ENCODE measurements at places on chromosomes 7 and 10.

DNA sequence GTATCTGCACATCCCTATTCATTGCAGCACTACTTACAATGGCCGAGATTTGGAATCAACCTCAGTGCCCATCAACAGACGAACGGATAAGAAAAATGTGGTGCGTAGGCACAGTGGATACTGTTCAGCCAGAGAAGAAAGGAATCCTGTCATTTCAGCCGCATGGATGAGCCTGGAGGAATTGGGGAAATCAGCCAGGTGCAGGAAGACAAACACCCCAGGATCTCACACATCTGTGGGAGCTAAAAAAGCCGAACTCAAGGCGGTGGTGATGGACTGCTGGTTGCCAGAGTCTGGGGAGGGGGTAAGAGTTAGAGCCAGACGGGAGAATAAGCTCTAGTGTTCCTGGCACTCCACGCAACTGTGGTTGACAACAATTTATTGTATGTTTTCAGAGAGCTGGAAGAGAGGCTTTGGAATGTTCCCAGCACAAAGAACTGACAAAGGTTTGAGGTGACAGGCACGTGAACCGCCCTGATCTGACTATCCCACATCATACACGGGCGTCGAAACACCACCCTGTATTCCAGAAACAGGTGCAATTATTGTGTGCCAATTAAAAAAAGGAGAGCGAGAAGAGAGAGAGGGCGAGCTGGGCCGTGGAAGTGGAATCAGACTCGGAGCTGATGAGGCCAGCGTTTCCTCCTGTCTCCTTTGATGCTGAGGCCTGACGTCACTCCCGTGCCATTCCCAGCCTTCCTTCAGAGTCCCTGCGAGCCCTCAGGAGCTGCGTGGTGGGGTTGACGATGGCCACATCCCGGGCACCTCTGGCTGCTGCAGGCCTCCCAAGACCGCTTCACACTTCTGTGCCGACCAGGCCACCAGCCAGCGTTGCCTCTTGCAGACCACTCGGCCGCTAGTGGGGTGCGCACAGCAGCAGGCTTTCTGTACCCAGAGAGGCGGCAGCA, 189.5 kb downstream of the DNAJB6 start:
- peak; percentile 37 for DNase-seq

DNA sequence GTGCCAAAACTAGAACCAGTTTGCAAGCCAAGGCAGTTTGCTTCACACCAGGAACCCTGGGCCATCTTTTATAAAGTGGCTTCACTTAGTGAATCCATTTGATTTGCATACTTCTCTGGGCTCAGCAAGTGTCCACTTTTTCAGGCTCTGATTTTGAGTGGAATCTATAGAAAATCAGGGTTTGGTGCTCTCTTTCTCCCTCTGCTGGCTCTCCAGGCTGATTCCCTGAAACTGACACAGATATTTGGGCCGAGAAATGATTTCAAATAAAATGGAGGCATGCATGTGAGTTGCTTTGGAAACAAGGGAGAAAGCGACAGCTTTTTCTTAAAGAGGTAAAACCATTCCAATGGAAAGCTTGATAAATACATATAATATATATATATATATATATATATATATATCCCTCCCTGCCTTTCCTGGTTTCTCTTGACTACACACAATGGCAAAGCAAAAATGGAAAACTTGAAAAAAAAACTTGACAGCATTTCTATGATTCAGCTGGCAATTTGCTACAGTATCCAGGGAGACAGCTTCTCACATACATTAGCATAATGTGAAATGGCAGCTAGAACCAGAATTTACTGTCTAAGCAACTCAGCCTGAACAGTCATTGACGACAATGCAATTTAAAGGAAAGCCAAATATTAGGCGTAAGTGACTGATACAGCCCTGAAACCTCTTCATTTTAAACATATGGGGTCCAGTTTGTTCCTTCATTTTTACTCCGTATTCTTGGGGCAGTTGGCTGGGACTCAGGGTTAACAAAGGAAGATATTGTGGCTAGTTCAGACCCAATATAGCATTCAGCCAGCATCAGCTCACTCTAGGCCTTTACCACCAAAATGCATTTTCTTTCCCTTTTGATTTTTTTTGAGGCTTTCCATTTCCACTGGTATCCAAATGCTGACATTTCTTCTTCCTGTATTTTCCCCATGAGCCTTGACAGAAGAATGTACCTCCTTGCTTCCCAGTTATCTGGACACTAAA, 188.5 kb downstream of the TMEM178B start:
- peak; percentile 26 for DNase-seq

DNA sequence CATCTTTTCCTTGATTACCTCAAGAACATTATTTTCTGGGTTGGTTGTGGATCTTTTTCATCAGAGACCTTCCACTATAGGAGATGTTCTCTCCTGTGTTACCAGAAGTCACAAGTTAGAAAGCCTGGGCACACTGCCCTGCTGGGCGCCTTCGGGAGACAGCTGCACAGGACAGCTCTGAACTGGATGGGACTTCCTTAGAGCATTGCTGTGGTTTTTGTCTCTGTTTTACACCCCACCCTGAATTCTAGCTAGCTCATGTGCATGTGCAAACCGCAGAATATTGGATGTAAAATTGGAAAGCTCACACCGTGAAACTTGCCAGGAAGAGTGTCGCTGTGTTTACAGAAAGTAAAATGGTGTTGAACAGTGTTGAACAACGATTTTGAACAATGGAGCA, 54.4 kb upstream of the SEC61G start:
- peak; percentile 52 for DNase-seq

DNA sequence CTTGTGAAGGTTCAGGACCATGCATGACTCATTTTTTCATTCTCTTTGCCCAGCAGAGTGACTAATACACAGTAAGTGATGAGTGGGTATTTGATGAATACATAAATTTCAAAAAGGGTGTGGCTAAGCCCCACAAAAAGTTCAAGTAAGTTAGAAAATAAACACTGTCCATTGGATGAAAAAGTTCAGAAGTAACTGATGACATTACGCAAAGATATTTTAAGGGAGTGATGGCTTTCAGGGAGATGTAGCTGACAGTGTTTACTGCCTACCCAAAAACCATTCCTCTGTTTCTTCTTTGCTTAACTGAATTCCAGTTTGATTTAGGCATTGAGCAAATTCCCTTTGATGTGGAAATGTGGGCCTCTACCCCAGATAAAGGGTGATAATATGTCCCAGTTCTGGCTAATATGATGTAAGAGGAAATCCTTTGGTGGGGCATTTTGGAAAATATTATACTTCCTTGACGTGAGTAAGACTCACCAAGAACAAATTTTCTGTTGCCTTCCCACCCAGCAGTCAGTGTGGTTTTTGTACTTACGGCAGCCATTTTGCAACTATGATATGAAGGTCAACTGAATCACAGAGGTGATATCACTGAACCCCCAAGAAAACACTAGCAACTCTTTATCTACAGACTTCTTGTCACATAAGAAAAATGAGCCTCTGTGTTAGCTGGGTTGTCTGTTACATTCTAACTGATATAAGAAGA, 29.0 kb upstream of the EBLN1 start:
- DNase-seq = peak; percentile 83

GRCh38 chr7:96084881-96085553, 236.9 kb downstream of the SLC25A13 start:
- DNase-seq = peak; percentile 32

- peak; percentile 92 for DNase-seq
Measured at GRCh38 chr7:184294-185264, 7.8 kb upstream of the FAM20C start.

DNA sequence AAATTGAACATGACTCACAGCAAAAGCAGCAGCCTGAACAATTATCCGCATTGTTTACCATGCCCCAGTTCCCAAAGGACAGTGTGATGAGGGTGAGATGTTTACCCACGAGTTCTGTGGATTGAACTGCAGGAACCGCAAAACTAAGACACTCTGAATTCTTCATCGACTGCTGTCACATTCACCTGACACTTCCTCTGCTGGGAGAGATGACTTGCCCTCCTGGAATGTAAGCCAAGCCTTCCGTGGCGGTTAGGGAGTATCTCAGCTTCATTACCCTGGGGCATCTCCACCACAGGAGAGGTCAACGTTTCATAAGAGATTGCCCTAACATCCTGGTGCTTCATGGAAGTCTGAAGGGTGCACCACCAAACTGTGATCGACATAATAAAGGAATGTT, 374.6 kb upstream of the ADARB2 start:
- DNase-seq = peak; percentile 100

- DNase-seq = peak; percentile 23
Measured at GRCh38 chr7:99794585-99795502, 10.9 kb upstream of the CYP3A4 start.

- no peak for DNase-seq
Measured at GRCh38 chr10:5321273-5321672, 43.5 kb upstream of the UCN3 start.

DNA sequence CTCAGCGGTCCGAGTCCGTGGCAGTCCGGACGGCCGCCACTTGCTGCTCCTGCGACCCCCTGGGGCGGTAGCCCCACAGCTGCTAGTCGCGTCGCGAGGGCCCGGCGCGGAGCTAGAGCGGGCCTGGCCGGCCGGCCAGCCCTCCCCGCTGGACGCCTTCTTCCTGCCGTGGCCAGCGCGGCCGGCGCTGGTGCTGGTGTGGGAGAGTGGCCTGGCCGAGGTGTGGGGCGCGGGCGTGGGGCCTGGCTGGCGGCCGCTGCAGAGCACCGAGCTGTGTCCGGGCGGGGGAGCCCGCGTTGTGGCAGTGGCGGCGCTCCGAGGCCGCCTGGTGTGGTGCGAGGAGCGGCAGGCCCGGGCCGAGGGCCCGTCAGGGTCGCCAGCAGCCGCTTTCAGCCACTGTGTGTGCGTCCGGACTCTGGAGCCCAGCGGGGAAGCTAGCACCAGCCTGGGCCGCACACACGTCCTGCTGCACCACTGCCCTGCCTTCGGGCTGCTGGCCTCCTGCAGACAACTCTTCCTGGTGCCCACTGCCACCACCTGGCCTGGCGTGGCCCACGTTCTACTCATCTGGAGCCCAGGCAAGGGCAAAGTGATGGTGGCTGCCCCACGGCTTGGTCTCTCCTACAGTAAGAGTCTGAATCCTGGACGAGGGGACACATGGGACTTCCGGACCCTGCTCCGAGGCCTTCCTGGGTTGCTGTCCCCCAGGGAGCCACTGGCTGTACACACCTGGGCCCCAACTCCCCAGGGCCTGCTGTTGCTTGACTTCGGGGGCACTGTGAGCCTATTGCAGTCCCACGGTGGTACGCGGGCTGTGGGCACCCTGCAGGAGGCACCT, 631 bp downstream of the HPS6 start:
- DNase-seq = peak; percentile 31

GRCh38 chr7:139714163-139714901, 63.5 kb downstream of the HIPK2 start:
- DNase-seq = no peak

DNA sequence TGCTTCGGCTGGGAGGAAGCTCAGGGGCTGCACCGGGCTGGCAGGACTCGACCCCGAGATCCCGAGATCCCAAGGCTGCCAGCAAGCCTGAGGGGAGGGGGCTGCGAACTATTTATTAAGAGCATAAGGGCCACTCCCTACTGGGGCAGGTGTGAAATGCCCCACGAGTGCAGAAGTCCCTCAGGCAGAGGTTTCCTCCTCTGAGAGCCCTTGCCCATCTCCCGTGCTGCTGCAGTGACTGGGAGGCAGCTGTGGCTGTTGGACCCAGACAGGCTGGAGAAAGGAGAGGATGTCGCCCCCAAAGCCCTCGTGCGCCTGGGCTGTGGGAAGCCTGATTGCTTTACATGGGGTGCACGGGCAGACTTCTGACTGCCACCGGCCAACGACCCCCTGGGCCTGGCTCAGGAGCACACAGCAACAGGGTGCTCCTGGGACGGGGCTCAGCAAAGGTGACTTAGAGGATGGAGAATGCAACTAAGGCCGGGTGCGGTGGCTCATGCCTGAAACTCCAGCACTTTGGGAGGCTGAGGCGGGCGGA, 39.8 kb downstream of the RGS10 start:
- no peak for DNase-seq

DNA sequence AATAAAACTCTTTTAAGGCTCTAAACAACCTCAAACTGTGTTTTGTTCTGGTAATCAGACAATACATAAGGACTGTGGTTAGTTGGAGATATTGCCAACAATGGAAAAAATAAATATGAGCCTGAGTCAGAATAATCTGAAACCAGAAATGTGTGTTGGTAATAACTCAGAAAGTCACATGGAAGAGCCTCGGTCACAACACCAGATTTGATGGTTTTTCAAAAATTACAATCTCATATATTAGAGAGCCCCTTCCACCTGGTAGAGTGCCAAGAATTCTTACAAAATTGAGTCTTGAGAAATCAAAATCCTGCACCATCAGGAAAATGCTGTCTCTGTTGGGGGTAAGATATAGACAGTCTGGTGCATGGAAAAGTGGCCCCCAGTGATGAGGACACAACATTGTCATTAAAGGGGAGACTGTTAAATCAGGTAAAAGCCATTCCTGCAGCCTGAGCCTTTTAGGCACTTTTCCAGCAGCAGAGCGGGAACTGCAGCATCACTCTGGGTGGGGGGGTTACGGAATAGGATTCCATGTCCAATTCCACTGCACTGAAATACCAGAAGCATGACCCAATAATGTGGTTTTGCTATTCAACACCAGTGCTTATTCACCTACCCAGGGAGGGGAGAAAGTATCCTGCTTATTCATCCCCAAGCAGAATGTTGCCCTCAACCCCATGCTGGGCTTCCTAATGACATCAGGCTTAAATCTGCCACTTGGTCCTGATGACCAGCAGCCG, 9.5 kb upstream of the ADAM12 start:
- peak; percentile 96 for DNase-seq

- no peak for DNase-seq
Measured at GRCh38 chr7:39217783-39218182, 240.1 kb downstream of the POU6F2 start.

DNA sequence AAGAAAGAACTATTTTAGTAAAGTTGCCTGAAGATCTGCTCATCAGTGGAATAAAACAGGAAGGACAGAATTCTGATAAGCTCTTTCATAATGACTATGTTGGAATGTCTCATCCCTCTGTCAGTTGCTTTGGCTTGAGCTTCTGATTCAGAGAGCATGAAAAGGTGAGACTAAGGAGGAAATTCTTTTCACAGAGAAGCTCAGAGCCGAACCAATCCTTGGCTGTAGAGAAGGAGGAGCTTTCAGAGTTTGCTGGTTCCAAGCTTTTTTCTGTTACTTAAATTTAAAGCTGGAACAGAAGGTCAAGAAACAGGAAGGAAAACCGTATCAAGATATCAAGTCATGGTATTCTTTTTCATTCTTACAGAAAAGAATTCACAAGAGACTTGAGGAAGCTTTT, 24.0 kb downstream of the GSTO2 start:
- DNase-seq = peak; percentile 29
